Activated T-helper 1 cell treated with anti-CD3 and anti-CD28 coated beads, Interleukin-2, amount 50 U/mL, for 16 hours (primary cell): ENCODE measurements at places on chromosomes 12 and 14.

DNA sequence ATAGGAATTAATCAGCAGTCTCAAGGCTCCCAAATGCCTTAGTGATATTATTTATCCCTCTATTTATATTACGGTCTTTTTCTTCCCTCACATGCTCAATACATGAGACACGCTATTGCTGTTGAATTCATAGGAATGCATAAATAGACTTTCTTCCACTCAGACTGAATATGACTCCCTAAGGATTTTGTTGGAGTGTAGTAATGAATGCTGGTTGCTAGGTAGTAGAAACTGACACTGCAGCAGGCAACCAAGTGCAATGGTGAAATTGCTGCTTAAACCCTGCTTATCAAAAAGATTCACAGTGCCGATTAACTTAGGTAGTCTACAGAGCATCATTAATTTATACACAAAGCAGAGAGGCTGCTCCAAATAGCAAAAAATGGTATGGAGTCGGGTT is 168.2 kb downstream of the KCNC2 start:
- DNase-seq = no peak

DNA sequence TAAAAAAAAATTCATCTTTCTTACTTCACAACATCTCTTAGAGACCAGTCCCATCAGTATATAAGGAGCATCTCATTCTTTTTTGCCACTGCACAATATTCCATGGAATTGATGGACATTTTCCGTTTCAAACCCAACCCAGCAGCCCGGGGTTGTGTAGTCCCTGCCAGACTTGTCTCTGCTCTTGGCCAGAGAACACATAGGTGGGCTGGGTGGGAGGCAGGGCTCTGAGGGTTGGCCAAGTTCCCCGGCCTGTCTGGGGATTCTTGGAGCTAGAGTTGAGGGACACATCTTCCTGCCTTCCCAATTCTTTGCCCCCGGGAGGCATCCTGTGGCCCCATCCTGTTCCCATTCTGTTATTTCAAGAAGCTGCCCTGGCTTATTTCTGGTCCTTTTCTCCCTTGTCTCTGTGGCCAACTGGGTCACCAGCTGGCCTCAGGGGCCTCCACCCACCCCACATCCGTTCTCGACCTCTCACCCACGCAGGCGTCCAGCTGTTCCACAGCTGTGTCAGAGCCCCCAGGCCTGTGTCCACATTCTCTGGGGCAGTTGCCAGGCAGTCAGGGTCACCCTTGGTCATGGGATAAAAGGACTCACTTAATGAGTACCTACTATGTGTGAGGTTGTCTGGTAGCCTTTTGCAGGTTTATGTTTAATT is 52.0 kb upstream of the CCDC63 start:
- DNase-seq = no peak

DNA sequence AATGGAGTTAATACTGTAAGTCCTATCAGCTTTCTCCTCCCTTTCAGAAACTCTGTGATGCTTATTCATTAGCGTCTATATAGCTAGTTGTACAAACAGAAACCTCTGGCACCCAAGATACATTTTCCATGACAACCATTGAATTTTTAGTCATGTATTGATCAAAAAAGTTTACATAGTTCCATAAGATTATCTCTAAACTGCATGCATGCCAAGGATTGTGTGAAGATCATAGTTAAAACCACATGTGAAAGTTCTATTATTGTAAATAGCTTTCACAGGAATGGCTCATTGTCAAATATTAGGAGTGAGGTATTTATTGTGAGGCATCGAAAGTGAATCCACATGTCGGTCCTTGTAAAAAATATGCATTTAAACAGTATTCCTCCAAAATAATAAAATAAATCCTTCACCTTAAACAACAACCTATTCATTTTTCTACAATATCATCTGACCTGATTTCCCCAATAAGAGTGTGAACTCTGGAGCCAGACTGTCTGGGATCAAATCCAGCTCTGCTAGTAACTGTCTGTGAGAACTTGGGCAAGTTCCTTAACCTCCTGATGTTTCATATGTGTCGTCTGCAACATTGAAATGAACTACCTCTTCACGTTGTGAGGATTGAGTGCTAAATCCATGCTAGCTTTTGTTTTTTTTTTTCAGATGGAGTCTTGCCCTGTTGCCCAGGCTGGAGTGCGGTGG is 10.6 kb upstream of the CDKL1 start:
- DNase-seq = no peak

DNA sequence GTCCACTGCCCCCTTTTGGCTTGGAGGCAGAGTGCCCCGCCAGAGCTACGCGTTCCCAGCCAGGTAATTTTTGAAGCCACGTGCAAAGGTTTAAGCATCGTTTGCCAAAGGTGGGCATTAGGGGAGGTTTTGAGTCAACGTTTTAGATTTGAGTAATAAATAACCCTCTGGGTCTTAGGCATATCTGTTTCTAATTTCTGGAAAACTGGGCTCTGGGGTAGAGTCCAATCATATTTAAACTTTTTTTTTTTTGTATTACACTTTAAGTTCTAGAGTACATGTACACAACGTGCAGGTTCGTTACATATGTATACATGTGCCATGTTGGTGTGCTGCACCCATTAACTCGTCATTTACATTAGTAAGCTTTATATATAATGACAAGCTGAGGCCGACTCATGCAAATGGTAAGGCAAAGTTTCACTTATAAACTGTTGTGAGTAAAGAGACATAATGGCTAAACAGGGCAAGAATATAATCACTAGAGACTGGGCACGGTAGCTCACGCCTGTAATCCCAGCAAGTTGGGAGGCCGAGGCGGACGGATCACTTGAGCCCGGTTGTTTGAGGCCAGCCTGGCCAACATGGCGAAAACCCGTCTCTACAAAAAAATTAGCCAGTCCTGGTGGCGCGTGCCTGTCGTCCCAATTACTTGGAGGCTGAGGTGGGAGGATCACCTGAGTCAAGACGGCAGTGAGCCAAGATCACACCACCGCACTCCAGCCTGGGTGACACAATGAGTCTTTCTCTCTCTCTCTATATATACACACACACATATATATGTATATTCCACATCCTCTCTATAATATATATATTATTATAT is 491 bp upstream of the NR2C1 start:
- DNase-seq = no peak

DNA sequence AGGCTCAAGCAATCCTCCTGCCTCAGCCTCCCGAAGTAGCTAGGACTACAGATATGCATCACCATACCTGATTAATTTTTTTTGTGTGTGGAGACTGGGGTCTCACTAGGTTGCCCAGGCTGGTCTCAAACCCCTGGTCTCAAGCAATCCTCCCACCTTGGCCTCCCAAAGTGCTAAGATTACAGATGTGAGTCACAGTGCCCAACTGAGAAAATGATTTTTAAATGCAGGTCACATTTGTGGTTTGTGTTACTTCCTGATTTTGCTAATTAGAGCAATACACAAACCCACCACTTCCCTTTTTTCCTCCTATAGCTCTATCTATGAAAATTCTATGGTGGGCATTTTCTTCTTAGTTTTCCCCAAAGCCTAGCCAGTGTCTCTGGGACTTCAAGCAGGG is 45.5 kb upstream of the TMEM263 start:
- no peak for DNase-seq

- DNase-seq = no peak
These were observed 27.7 kb downstream of the DUSP16 start for GRCh38 chr12:12534975-12535374.

GRCh38 chr12:6376079-6376869 is 911 bp upstream of the SCNN1A start:
- DNase-seq = no peak

- no peak for DNase-seq
These were observed 8.6 kb upstream of the ANKRD9 start for GRCh38 chr14:102518063-102518648.

DNA sequence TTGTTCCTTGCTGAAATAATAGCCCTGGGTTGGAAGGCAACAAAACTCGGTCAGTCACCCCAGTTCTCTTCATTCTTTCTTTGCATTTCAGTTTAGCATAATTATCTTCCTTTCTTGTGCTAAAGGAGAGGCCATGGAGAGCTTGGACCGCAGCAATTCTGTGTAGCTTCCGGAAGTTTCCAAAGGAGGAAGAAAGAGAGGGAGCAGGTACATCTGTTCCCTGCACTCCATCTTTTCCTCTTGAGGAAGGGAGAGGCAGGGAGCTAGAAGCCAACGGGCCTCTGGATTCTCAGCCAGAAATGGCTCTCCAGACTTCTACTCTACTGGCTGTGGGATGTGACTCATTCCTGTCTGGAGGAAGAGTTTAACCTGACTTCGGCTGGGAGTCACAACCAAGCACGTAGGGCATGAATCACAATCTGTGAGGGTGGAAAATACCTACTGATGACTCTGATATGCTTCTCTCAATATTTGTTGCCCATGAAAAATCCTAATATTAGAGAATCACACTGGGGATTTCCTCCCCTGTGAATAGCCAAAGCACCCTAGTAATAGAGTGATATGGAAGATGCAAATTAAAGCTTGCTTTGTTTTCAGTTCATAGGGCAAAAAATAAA is 17.0 kb downstream of the ANO6 start:
- DNase-seq = no peak

DNA sequence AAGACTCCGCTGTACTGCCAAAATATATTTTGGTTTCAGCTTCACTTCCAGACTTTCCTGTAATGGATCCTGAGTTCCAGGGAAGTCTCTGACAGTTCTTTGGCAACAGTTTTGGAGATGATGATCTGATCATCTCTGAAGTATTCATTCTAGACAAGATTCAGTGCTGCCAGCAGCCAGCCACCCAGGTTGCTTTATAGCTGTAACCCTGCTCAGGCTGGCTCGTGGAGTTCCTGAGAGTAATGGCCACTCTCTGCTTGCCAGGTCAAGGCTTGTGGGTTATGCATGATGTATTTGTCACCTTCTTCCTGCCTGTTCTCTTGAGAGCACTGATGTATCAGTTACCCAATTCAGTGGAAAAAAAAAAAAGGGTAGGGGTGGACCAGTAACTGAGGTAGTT is 124.3 kb downstream of the PPHLN1 start:
- no peak for DNase-seq

GRCh38 chr12:54379398-54380201 is 4.9 kb downstream of the ZNF385A start:
- DNase-seq = peak; percentile 80

- no peak for DNase-seq
These were observed 172.7 kb downstream of the FUT8 start for GRCh38 chr14:65585216-65585615.

DNA sequence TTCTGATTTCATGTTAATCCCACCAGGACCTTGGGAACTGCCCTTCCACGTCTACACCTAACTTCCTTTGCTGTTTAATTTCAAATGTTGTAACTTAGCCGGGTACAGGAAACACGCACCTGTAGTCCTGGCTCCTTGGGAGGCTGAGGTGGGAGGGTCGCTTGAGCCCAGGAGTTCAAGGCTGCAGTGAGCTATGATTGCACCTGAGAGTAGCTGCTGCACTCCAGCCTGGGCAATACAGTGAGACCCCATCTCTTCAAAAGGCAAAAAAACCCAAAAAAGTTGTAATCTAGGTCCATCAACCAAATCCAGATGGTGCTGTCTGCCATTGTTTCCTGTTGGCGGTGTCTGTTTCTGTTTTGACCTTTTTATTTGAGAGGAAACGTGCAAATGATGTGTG is 14.5 kb downstream of the BCL7A start:
- DNase-seq = no peak
